ENCODE measurements at places on chromosomes 6 and 20.

- peak; percentile 48 for DNase-seq
These were observed 163.6 kb downstream of the BTBD9 start for GRCh38 chr6:38476141-38476540.

- no peak for DNase-seq
These were observed 34.7 kb upstream of the SLCO4A1 start for GRCh38 chr20:62607366-62608217.

- peak; percentile 74 for DNase-seq
These were observed 24.3 kb downstream of the EPB41L2 start for GRCh38 chr6:131038597-131039344.

GRCh38 chr6:32046450-32047083 lies 8.4 kb downstream of the CYP21A2 start:
- DNase-seq = peak; percentile 47

GRCh38 chr6:35519313-35520015 lies 6.8 kb upstream of the TULP1 start:
- no peak for DNase-seq

DNA sequence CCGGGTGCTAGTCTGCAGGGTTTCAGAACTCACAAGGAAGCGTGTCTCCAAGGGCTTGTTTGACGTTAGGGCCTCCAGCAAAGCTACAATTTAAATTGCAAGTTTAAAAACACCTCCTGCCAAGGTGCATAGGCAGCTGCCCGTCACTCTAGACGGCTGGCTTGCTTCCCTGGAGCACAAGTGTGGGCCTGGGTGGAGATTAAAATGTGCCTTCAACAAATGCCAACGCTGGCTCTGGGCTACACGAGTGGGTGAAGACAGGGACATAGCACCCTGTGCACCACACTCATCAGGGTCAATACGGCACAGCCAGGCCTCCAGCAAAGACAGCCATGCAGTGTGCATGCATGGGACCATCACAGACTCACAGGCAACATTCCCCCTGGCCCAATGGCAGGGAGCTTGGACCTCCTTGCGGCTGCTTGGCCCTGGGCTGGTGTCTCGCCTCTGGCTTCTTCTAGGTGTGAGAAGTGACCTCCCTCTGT lies 48.4 kb upstream of the FRMD1 start:
- no peak for DNase-seq

GRCh38 chr6:137610702-137611101 lies 116.5 kb upstream of the OLIG3 start:
- DNase-seq = no peak

GRCh38 chr20:40471261-40471629 lies 217.8 kb downstream of the MAFB start:
- peak; percentile 26 for DNase-seq

GRCh38 chr6:25655723-25656122 lies 3.7 kb downstream of the SCGN start:
- no peak for DNase-seq

GRCh38 chr20:33688938-33689424 lies 2.8 kb upstream of the E2F1 start:
- no peak for DNase-seq

DNA sequence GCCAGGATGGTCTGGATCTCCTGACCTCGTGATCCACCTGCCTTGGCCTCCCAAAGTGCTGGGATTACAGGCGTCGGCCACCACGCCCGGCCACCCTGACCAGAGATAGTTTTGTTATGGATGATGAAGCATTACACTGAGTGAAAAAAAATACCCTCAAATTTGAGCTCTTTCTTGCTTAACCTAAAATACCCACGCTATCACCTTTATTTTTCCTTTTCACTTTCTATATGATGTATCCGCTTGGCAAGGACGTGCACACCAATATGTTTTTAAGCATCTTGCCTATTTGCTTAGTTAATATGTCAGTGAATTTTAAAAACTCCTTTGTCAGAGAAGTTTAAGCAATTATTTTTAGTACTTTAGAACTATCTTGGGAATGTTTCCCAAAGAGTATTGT lies 150.4 kb downstream of the INSM1 start:
- DNase-seq = no peak

- no peak for DNase-seq
These were observed 405.0 kb downstream of the CDKAL1 start for GRCh38 chr6:20939161-20939775.

DNA sequence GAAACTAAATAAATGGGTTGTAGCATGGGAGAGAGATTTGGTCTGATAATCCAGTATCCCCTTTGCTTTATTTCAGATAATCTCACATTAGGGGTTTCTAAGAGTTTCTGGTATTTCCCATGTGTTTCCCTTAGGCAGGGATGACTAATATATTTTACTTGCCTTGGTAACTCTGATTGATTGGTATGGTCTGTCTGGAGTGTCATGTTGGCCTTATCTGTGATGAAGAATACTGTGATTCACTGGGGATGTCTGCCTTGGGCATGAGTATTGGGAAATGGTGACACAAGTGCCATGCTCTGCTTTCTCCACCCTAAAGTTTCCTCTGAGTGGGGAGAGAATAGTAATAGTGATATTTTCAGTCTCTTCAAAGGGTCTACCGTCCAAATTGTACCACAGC lies 10.1 kb downstream of the SLC22A2 start:
- peak; percentile 15 for DNase-seq

- no peak for DNase-seq
These were observed 80.3 kb downstream of the HTR1B start for GRCh38 chr6:77383026-77383425.

- peak; percentile 0 for DNase-seq
These were observed 1089.3 kb upstream of the DEFB115 start for GRCh38 chr20:30168025-30168799.

- no peak for DNase-seq
These were observed 63.5 kb upstream of the PHACTR2 start for GRCh38 chr6:143614235-143614634.

- DNase-seq = no peak
These were observed 154.7 kb downstream of the PHF3 start for GRCh38 chr6:63790334-63790733.

DNA sequence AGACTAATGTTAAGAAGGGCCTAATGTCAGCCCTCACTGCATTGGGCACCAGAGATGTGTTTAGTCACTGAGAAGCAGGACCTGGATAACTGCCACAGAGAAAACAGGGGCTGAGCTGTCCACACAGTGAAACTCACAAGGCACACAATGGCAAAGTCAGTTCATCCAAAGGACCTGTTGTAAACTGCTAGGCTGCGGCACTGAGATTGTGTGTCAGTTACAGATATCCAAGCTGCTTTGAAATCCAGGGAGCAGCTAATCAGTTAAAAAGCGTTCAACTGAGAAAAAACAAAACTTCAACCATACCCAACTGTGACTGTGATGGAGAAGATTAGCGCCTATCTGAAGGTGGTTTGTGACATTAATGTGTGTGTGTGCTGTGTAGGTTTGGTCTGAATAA lies 27.8 kb upstream of the TMEM14A start:
- peak; percentile 55 for DNase-seq

DNA sequence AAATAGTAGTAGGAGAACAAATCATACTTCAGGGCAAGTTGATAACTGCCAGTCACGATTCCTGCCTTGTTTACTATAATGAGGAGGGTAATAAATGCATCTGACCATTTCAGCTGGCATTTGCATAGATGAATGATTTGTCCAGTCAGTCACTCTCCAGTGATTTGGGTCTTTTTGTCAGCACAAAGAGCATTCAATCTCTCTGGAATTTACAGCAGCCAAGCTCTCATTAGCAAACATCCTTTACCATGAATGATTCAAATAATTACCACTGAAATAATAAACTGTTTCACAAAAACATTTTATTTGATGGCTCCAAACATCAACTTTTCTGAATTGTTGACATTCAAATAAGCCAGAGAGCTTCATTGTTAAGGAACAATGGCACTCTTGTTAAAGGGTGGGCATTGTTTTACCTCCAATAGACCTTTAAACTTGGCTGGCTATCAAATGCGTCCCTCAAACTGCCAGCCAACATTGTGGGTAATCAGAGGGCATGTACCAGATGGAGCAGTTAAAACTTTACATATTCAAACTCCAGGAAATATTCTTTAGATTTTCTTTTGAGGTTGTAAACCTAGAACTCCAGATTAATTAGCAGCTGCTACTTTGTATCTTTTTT lies 30.0 kb upstream of the FBXL4 start:
- DNase-seq = no peak

GRCh38 chr6:44675449-44675848 lies 287.9 kb downstream of the CDC5L start:
- DNase-seq = peak; percentile 46

- peak; percentile 57 for DNase-seq
These were observed 170.3 kb upstream of the KCNG1 start for GRCh38 chr20:51193066-51193772.

DNA sequence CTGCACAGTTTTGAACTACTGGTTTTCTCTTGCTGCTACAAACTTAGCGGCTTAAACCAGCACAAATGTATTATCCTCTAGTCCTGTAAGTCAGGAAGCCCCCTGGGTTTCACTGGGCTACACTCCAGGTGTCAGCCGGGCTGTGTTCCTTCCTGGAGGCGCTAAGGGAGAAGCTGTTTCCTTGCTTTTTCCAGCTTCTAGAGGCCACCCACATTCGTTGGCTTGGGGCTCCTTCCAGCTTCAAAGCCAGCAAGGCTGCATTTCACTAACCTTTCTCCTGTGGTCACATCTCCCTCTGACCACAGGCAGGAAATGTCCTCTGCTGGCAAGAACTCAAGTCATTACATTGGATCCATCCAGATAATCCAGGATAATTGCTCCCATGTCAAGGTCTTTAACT lies 350.6 kb upstream of the PLCB4 start:
- DNase-seq = no peak

DNA sequence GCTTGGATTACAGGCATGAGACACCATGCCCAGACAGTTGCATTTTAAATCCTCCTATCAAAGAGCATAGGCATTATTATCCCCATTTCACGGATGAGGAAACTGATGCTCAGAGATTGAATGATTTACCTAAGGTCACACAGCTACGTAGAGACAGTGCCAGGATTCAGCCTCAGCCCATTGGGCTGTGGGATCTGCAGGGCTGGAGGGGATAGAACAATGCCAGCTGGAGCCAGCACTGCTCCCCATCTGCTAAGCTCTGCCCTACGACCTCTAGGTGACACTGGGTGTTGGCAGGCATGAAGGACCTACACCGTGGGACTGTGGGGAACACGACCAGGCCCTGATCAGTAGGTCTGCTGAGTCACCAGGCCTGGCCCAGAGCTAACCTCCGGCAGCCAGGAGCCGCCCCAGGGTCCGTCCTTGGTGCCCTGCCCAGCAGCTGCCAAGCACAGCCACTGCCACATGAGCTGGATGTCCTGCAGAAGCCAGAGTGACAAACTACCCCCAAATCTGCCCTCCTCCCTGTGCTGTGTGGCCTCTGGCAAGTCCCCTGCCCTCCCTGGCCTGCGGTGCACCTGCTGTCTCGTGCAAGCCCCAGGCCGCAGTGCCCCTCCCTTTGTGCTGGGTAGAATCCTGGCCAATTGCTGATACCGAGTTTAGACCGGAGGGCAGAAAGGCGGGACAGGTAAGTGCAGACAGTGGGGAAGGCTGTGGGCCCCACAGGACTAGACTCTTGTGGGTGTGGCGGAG lies 47.6 kb upstream of the PTGIS start:
- peak; percentile 55 for DNase-seq

GRCh38 chr6:53920881-53921280 lies 126.1 kb downstream of the LRRC1 start:
- DNase-seq = no peak

DNA sequence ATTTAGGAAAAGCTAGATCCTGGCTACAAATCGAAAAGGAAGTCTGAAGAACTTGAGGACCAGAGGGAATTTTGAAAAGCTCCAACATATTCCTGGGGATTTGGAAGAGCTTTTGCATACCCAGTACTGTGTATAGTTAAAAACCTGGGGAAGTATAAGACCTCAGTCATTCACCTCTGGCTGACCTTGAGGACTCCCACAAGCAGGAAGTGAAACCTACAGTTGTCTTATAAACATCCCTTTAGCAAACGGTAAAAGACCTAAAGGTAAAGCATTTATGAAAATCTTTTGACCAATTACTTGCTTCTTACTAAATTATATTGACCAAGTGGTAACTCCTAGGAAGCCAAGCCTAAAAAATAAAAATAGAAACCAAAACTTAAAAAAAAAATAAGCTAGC lies 175.0 kb downstream of the HAO1 start:
- DNase-seq = no peak

DNA sequence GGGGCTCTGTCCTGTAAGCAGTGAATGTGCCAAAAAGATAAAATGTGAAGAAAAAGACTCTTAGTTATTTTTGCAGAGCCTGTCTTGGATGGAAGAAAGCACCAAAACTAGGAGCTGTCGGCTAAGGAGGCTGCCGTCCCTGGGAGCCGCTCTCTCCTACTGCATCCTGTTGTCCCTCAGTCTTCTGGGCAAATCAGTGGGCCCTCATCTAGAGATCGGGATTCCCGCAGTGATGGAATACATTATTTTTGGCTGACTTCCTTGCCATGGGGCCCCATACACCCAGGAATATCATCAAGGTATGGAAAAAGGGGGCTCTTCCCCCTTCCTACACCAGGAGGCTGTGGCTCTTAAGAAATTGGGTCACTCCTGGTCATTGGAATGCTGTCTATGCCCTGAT lies 3.2 kb downstream of the TTLL2 start:
- DNase-seq = no peak

GRCh38 chr6:42751055-42751454 lies 5.2 kb upstream of the TBCC start:
- no peak for DNase-seq

- DNase-seq = no peak
These were observed 471.8 kb upstream of the JAG1 start for GRCh38 chr20:11145616-11146015.

- DNase-seq = peak; percentile 70
These were observed 89.4 kb upstream of the OPRM1 start for GRCh38 chr6:153949616-153950015.

DNA sequence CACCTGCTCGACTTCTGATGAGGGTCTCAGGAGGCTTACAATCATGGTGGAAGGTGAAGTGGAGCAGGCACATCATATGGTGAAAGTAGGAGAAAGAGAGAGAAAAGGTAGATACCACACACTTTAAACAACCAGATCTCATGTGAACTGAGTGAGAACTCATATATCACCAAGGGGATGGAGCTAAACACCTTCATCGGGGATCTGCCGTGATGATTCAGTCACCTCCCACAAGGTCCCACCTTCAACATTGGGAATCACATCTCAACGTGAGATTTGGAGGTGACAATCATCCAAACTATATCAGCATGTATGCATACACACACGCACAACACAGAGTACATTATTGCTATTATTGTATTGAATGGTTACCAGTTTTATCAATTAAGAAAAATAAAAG lies 453.3 kb upstream of the NRSN1 start:
- no peak for DNase-seq

GRCh38 chr6:15096894-15097837 lies 148.7 kb upstream of the JARID2 start:
- peak; percentile 1 for DNase-seq
